NCI-H1105 (cell line): ENCODE measurements at places on chromosomes 2 and 18.

GRCh38 chr2:43161650-43162510 is 64.5 kb downstream of the ZFP36L2 start:
- no peak for DNase-seq

- DNase-seq: no peak
Observed at GRCh38 chr2:119352357-119352756, 14.3 kb downstream of the C2orf76 start.

- no peak for DNase-seq
Observed at GRCh38 chr18:39453356-39453755, 1887.8 kb upstream of the CELF4 start.

GRCh38 chr2:149926149-149926548 is 338.6 kb upstream of the MMADHC start:
- DNase-seq: no peak

- DNase-seq: no peak
Observed at GRCh38 chr2:152694161-152694661, 23.1 kb downstream of the PRPF40A start.

DNA sequence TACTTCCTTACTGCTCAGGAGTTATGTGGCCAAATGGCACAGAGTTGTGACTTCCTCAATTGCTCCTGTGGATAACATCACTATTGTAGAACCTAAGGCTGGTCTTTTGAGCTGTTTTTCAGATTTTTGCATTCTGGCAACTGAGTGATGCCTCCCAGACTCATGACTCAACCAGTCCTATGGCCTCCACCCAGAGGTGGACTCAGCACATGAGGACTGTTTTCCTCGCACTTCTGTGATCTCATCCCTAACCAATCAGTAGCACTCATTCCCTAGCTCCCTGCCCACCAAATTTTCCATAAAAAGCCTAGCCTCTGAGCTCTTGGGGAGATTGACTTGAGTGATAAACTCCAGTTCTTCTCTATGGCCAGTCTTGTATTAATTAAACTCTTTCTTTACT is 407.9 kb upstream of the TNP1 start:
- DNase-seq: no peak

DNA sequence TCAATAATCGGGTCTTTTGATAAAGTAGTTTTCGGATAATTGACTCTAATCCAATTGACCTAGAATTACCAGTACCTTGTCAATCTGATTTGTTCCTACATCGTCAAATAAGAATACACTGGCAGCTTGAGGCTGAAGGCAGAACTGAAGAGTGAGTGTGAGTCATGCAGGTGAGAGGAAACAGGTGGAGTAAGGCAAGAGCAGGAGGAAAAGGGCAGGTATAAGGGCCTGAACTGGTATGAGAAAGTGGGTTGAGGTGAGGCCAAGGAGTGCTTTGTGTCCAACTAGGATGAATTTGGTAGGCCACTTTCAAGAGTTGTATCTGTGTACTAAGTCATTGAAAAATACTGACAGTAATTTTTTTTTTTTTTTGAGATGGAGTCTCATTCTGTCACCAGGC is 186.0 kb downstream of the ZNF385B start:
- DNase-seq: no peak
